ENCODE measurements at places on chromosomes 6 and 20.

DNA sequence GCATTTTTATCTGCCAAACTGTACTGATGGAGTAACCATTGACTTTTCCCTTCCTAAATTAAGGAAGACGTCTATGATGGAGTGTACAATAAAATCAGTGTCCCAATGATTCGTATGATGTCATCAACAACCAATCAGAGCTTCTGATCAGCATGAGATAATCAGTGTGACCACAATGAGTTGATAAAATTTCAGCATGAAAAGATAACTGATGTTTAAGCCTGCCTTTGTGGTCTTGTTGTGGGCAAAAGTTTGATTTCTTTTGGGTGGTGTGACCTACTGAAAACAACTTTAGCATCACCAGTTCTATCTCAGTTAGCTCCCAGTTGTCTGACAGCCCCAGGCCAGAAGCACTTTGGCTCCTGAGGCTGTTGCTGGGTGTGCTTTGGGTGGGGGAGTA lies 3.3 kb downstream of the PCIF1 start:
- no peaks in the 10 kb centered on the region for H3K27me3 ChIP-seq
- H3K4me3 ChIP-seq: peak overlapping the region; percentile 53
- peak overlapping the region; percentile 59 for H3K27ac ChIP-seq
- peaks cover 29% of the 10 kb centered on the region for H3K36me3 ChIP-seq
- no peak for DNase-seq
- H3K4me1 ChIP-seq: peaks cover 23% of the 10 kb centered on the region

- H3K4me3 ChIP-seq: no peak overlapping the region
- no peak for DNase-seq
- no peak overlapping the region for H3K27ac ChIP-seq
- H3K4me1 ChIP-seq: peaks cover 57% of the 10 kb centered on the region
- no peaks in the 10 kb centered on the region for H3K27me3 ChIP-seq
Measured at GRCh38 chr20:34017610-34018009, 23.9 kb downstream of the RALY start.

DNA sequence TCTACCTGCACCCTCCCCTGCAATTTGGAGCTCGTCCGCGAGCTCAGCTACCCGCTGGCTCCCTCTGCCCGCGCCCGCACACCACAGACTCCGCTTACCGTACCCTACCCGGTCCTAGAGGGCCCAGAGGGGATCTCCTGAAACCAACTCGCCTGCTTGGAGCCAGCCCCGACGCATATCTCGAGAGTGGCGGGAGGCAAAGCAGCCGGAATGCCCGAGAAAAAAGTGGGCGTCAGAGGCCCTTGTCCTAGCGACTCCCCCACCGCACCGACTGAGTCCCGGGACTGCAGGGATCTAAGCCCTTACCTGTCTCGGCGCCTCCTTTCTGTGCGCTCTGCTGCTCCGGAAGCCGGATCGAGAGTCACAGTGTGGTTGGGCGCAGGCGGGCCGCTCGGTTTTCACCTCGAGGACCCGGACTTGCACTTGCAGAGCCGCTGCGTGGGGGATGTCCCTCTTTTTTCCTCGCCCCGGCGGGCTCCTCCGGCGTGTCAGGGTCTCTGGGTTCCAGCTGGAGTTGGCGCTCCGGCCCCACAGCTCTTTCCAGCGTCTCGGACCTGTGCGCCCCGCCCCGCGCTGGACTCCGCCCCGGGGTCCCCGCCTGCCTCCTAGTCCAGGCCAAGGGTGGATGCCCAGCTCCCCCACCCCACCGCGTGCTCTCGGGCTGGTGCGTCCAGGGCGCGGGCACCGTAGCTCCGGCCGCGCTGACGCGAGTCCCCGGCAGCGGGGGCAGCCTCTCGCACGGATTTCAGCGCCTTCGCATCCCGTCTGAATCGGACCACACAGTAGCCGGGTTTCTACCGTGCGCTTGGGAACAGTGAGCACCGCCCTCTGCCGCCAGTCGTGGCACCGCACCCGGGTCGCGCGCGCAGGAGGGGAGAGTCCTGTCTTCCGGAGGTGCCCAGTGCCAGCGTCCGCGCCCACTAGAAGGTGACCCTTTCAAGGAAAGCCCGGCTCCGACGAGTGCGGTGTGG lies at the start of gene PROKR2:
Gene PROKR2, minus strand, starts transcription at position 767 of the 971 bp plus-strand sequence. CDS start 2,585 bp downstream, outside the sequence.
- peaks cover 46% of the 10 kb centered on the region for H3K27me3 ChIP-seq
- H3K27ac ChIP-seq: no peak within 1 kb of the TSS
- DNase-seq: no peak
- H3K4me1 ChIP-seq: no peaks in the 10 kb centered on the region
- H3K36me3 ChIP-seq: no peaks in the 10 kb centered on the region
- no peak within 1 kb of the TSS for H3K4me3 ChIP-seq

DNA sequence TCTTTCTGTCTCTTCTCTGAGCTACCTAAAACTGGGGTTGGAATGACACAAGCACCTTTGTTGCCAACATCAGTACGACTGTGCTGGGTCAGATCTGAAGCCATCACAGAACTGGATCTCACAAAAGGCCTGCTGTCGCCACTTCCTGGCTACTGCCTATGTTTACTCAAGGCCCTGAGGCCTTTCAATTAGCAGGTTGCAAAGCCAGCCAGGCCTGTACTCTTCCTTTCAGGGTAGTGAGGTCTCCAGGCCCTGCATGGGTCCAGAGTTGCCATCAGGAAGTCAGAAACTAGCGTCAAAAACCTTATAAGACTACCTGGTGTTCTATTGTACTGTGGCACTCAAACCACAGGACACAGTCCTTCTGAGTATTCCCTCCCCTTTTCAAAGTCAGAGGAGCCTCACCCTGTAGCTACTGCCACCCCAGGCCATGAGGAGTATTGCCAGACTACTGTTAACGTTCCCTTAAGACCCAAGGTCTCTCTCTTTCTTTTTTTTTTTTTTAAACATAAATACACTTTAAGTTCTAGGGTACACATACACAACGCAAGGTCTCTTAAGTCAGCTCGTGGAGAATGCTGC lies 937.4 kb upstream of the GJE1 start:
- H3K4me3 ChIP-seq: no peak overlapping the region
- no peak for DNase-seq
- no peaks in the 10 kb centered on the region for H3K36me3 ChIP-seq
- H3K27ac ChIP-seq: no peak overlapping the region
- no peaks in the 10 kb centered on the region for H3K27me3 ChIP-seq

DNA sequence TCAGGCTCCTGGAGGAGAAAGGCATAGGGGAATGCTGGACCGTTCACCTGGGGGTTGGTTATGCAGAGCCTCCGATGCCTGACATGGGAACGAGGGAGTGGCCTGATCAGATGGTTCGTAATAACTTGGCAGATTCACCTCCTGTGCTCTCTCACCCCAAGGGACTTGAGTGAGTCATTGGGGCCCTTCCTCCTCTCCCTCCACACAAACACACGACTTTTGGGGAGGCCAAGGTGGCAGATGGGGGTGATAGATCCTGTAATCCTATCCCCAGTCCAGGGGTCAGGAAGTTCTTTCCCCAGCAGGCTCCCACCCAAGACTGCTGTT lies 45.6 kb upstream of the ARFGEF2 start:
- no peak for DNase-seq
- peaks cover 10% of the 10 kb centered on the region for H3K4me1 ChIP-seq
- H3K4me3 ChIP-seq: no peak overlapping the region
- no peak overlapping the region for H3K27ac ChIP-seq
- H3K36me3 ChIP-seq: peaks cover 5% of the 10 kb centered on the region

DNA sequence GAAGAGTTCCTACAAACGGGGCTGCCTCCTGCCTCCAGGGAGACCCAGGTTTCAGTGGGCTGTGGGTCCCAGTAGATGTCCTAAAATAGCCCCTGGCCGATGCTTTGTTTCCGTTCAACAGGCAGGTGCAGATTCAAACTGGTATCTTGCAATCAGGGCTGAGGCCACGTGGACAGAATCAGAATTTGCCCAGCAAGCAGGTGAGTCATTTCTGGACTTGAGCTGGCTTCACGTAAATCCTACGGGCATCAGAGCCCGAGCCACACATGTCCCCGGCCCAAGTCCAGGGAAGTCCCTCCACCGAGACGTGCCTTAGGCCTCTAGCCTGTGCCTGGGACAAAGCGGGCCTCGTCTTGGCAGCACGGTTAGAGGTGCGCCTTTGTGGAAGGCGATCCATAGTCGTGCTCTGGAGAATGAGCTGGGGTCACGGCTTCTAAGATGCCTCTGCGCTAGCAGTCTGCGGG lies 101.6 kb upstream of the FRMD1 start:
- H3K36me3 ChIP-seq: no peaks in the 10 kb centered on the region
- no peak overlapping the region for H3K4me3 ChIP-seq
- H3K27me3 ChIP-seq: peaks cover 7% of the 10 kb centered on the region
- DNase-seq: no peak
- H3K4me1 ChIP-seq: no peaks in the 10 kb centered on the region

DNA sequence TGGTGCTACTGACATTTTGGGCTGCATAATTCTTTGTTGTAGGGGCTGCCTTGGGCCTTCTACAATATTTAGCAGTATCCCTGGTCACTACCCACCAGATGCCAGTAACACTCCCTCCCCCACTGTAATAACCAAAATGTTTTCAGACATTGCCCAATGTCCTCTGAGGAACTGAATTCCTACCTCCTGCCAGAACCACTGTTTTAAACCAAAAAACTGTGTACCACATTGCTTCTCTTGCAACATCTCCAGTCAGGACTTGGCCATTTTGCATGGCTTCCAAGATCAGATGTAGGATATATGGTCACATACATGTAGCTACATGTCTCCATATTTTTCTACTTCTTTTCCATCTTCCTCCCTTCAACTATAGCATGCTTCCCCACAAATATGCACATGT lies 97.4 kb upstream of the IFNGR1 start:
- no peaks in the 10 kb centered on the region for H3K36me3 ChIP-seq
- H3K27me3 ChIP-seq: peaks cover 12% of the 10 kb centered on the region
- no peak overlapping the region for H3K27ac ChIP-seq
- no peak for DNase-seq
- H3K4me1 ChIP-seq: no peaks in the 10 kb centered on the region

DNA sequence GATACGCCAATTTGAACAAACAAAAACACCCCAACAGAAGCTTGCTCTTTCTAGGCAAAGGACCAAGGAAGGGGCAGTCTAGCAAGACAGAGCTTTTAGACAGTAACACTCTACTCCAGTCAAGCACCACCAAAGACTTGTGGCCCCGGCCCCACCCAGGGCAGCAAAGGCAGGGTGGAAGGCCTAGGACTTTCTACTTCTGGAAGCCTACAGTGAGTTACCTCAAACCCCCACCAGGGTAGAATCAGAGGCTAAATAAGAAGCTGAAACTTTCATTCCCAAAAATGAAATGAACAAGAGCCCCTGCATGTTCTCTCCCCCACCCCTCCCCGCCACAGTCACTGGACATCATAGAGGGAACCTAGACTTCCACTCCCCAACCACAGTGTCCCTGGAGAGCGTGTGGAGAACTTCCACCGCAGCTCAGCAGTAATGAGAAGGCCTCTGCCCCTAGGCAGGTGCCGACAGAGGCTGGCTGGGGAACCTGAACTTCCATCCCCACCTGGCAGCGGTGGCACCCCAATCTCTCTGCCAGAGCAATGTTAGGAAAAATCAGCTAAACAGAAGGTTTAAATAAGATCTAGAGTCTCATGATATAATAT lies 40.0 kb downstream of the KATNA1 start:
- peaks cover 12% of the 10 kb centered on the region for H3K4me1 ChIP-seq
- H3K27me3 ChIP-seq: no peaks in the 10 kb centered on the region
- peaks cover 16% of the 10 kb centered on the region for H3K36me3 ChIP-seq
- peak overlapping the region; percentile 27 for H3K4me3 ChIP-seq
- H3K27ac ChIP-seq: peak overlapping the region; percentile 57
- DNase-seq: no peak

GRCh38 chr20:31517373-31517772 lies 3.1 kb downstream of the HM13 start:
- H3K4me3 ChIP-seq: no peak overlapping the region
- peaks cover 20% of the 10 kb centered on the region for H3K4me1 ChIP-seq
- no peak overlapping the region for H3K27ac ChIP-seq
- peaks cover 5% of the 10 kb centered on the region for H3K36me3 ChIP-seq

DNA sequence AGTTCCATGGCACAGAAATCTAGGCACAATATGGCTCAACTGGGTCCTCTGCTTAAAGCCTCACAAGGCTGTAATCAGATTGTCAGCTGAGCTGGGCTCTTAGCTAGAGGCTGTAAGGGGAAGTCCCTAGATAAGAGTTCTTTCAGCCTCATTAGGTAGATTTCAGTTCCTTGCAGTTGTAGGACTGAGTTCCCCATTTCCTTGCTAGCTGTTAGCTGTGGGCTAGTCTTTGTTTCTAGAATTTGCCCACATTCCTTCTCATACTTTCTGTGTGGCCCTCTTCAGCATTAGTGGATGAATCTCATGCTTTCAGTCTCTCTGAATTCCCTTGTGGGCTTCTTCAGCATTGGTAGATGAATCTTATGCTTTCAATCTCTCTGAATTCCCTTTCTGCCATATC lies 71.0 kb upstream of the MRAP2 start:
- no peaks in the 10 kb centered on the region for H3K27me3 ChIP-seq
- no peak overlapping the region for H3K4me3 ChIP-seq
- no peak overlapping the region for H3K27ac ChIP-seq
- no peak for DNase-seq
- H3K4me1 ChIP-seq: no peaks in the 10 kb centered on the region
- H3K36me3 ChIP-seq: peaks cover 19% of the 10 kb centered on the region

DNA sequence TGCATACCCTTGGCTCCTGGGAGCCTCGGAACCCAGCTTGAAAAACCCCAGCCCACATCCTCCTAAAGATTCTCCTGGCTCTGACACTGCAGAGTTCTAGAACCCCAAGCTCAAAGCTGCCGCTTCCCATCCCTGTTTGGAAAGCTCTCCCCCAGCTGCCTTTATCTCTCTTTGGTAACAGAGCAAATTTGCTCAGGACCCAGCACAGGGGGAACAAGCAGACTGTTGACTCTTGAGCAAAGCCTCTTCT lies 38.9 kb downstream of the HNF4A start:
- H3K4me3 ChIP-seq: no peak overlapping the region
- H3K4me1 ChIP-seq: no peaks in the 10 kb centered on the region
- H3K27me3 ChIP-seq: peaks cover 2% of the 10 kb centered on the region

GRCh38 chr6:2733324-2733723 lies 17.4 kb downstream of the MYLK4 start:
- no peak overlapping the region for H3K27ac ChIP-seq
- no peak overlapping the region for H3K4me3 ChIP-seq
- peaks cover 10% of the 10 kb centered on the region for H3K27me3 ChIP-seq
- no peak for DNase-seq
- H3K36me3 ChIP-seq: no peaks in the 10 kb centered on the region

GRCh38 chr6:44925100-44925739 lies 402.9 kb upstream of the RUNX2 start:
- peaks cover 7% of the 10 kb centered on the region for H3K36me3 ChIP-seq
- H3K4me1 ChIP-seq: peaks cover 47% of the 10 kb centered on the region
- no peaks in the 10 kb centered on the region for H3K27me3 ChIP-seq
- H3K27ac ChIP-seq: peak overlapping the region; percentile 67
- H3K4me3 ChIP-seq: peak overlapping the region; percentile 16
